Ascending aorta (tissue), 2 donors: ENCODE measurements at places on chromosomes 5 and 9. TPM values are rescaled to one million over a fixed set of nuclear protein-coding genes. Genes with fewer than 3 reads are reported as not detected.

DNA sequence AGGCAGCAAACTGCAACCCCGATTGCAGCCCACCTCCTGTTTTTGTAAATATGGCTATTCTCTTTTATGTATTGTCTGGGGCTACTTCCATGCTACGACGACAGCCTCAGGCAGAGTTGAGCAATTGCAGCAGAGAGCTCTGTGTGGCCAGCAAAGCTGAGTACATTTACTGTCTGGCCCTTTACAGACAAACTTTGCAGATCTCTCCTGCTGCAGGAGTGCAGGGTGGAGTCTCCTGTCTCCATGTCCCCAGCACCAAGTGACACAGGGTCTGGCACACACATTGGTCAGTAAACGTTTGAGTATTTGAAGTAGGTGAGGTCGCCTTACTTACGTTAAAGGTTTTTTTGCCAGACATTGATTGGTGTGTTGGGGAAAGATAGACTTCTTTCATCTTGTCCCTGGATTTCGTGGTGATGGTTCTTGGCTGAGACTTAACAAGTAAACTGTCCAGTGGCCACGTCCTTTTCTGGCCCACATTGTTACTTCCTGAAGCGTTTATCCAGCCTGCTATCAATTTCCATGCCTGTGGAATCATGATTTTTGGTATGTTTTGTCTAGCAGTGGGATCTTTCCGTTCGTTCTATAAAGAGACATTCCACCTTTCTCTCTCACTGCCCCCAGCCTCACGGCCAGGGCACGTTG lies 27.2 kb downstream of the PRRC2B start:
- no peak for DNase-seq

DNA sequence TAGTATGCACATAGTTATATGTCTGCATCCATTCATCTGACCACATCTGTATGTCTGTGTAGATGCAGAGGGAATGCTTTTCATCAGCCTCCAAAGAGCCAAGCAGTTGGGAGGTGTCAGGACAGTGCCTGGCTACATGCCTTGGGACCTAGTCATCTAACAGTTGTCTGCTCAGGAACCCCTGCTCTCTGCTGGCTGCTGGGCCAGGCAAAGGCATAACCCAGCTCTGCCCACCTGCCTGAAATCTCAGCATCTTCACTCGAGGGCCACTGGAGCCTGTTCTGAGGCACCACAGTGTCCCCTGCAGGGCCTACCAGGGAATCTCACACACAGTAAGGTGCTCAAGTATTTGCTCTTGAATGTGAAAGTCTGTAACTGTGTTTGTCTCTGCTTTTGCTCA lies 3.7 kb downstream of the C9orf50 start:
- DNase-seq = no peak

GRCh38 chr9:37037503-37038301 lies 3.6 kb upstream of the PAX5 start:
- DNase-seq = no peak

DNA sequence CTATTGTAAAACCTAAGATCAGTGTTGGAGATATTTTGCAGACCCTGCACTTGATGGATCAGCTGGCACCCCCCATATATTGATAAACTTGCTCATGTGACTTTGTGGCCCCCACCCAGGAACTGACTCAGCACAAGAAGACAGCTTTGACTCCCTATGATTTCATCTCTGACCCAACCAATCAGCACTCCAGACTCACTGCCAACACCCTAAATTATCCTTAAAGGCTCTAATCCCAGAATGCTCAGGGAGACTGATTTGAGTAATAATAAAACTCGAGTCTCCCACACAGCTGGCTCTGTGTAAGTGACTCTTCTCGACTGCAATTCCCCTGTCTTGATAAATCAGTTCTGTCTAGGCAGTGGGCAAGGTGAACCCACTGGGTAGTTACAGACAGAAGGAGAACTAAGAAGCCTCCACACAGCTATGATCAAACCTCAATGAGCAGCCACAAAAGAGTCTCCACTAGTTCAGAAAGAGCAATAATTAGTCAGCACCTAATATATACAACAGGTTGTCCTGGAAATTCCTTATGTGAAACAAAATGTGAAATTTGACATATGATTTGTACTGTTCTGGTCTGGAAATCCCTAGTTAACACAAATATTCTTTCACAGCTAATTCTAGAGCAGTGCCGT lies 52.2 kb downstream of the ACTL7B start:
- DNase-seq = no peak

DNA sequence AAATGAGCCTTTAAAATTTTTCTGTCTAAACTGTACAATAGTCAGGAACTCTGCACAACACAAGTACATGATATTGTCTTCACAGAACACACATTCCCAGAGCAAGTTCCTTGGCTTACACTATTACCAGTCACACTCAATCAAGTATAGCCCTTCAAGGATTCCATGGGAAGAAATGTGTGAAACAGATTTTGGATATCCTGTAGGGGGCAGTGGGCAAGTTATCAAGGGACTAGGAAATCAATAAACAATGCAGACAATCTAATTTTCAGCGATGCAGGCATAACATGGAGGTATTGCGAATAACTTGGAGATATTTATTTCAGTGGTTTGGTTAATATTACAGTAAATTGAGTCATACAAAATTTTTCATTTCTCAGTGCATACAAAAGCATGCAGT lies 1171.5 kb upstream of the NUDT12 start:
- no peak for DNase-seq

- no peak for DNase-seq
These were observed 2257.5 kb upstream of the C9orf72 start for GRCh38 chr9:29830821-29831220.

DNA sequence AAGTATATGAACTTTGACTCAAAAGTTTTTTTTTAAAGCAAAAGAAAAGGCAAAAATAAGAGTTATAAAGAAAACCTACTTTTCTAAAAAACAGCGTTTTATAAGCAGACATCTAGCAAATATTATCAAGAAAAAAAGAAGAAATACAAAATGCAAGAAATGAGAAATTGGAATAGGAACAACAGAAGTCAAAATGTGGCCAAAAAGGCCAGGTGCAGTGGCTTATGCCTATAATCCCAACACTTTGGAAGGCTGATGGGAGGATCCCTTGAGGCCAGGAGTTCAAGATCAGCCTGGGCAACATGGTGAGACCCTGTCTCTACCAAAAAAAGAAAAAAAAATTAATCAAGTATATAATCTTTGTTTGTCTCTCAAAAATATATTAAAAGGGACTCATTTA lies 35.9 kb downstream of the APTX start:
- no peak for DNase-seq

DNA sequence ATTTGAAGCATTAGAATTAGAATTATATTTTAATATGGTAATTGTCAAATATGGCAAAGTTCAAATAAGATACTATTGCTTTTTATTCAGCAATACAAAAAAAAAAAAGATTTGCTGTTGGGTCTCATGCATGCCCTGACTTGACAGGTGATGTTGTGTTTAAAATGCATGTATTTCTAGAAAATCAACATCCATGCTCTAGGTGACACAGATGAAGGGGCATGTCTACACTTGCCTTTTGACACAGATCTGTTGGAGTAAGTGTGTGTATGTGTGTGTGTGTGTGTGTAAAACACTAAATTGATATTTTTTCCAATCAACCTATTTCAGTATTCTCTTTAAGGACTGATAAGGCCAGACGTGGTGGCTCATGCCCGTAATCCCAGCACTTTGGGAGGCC lies 38.1 kb upstream of the SMARCA2 start:
- DNase-seq = no peak

ELAVL2 gene
- total RNA-seq = not detected

PCDHA13 gene
- total RNA-seq = 0.21 TPM

- no peak for DNase-seq
These were observed 17.4 kb upstream of the CAMSAP1 start for GRCh38 chr9:135924628-135925338.

DNA sequence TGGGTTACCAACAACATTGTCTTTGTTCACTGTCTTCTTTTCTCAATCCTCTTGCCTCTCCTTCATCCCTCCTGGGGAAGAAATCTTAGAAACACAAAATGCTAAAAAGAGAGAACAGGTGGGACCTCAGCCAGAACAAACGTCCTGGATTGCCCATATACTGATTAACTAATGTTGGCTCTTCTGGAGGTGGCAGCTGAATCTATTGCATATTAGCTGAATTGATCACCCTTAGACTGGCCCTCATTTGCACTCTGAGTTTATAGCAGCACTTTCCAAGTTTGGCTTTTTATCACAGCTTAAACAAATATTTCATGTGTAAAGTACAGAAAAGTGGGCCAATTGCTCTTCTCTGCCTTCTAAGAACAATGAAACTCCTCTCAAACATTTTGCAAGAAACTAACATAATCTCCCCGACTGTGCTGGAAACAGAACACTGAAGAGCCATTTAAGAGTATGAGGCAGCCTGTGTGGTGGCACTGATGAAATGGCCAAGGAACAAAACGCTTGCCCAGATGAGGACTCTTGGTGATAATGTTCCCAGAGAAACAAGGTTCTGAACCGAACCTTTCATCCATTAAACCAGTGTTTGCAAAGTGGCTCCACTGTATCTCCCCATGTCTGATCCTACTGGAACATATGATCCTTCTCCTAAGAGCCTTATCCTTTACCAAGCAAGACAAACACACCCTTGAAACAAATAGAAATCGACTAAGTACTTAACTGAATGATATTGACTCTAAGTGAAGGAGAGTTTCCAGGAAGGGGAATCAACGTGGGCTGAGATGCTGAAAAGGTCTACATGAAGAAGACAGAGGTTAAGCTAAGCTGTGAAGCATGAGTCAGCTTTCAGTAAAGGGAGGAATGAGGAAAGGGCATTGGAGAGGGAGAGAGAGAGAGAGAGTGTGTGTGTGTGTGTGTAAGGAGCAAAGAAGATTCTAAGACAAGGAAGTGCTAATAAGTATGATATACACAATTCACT lies 83.2 kb upstream of the LIFR start:
- DNase-seq = no peak

DNA sequence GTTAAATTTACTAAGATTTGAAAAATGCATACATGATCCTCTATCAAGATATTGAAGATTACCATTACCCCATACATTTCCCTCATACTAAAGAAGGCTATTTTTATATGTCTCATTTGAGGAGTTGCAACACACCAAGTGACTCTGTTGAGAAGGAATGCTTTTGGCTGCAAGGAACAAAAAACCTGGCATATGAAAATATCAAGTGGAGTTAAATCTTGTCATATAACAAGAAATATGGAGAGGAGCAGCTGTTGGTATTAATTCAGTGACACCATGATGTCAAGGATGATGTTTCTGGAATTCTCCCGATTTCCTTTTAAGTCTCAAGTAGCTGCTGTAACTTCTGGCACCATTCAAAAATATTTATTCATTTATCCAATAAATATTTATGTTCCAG lies 193.8 kb downstream of the CSNK1G3 start:
- no peak for DNase-seq

DNA sequence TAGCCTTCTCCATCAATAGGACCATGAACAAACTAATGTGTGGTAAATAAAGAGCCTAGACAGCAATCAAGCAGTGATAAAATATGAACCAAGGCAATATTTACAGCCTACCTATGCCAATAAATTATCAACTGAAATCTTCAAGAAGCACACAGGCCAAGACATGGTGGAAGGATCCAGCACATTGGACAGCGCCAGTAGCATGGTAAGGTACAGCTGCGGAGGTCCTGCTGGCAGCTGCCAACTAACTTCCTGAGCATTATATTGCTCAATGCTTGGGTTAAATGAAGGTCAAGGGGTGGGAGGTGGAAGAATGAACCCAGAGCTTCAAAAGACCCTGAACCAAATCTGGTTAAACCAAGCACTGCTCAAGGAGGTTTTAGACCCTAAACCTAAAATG lies 16.5 kb upstream of the SPDL1 start:
- DNase-seq = no peak

DNA sequence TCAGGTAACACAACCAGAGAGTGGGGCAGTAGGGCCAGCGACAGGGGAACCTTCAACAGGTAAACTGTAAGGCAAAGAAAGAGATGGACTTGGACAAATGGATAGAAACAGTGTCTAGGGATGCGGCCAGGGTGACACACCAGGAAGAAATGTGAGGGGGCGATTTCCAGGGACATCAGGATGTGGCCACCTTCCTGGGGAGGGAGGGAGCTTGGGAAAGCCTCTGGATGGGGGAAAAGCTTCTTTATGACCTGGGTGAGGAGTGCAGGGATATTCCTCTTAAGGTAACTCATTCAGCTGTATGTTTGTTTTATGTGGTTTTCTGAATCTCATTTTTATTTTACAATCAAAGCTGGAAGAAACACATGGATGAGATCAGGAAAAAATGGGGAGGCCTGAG lies 11.9 kb upstream of the NXNL2 start:
- no peak for DNase-seq

AK8 gene
- not detected for total RNA-seq

ARL15 gene
- 12.5 TPM for total RNA-seq

- no peak for DNase-seq
These were observed 159.5 kb upstream of the CDH10 start for GRCh38 chr5:24804221-24804681.

- no peak for DNase-seq
These were observed 237.6 kb downstream of the TENT4A start for GRCh38 chr5:6950860-6951259.

GRCh38 chr5:8650186-8650585 lies 781.2 kb downstream of the MTRR start:
- no peak for DNase-seq

OGN gene
- 156 TPM for total RNA-seq

DNA sequence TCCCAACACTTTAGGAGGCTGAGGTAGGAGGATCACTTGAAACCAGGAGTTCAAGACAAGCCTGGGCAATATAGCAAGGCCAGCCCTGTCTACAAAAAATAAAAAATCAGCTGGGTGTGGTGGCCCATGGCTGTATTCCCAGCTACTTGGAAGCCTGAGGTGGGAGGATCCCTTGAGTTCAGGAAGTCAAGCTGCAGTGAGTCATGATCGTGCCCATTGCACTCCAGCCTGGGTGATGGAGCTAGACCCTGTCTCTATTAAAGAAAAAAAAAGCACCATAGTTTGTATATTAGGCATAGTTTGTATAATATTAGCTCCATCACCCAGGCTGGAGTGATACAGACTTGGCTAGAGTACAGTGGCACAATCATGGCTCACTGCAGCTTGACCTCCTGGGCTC lies 9.6 kb upstream of the NME5 start:
- no peak for DNase-seq

CDC20B gene
- not detected for total RNA-seq

DNA sequence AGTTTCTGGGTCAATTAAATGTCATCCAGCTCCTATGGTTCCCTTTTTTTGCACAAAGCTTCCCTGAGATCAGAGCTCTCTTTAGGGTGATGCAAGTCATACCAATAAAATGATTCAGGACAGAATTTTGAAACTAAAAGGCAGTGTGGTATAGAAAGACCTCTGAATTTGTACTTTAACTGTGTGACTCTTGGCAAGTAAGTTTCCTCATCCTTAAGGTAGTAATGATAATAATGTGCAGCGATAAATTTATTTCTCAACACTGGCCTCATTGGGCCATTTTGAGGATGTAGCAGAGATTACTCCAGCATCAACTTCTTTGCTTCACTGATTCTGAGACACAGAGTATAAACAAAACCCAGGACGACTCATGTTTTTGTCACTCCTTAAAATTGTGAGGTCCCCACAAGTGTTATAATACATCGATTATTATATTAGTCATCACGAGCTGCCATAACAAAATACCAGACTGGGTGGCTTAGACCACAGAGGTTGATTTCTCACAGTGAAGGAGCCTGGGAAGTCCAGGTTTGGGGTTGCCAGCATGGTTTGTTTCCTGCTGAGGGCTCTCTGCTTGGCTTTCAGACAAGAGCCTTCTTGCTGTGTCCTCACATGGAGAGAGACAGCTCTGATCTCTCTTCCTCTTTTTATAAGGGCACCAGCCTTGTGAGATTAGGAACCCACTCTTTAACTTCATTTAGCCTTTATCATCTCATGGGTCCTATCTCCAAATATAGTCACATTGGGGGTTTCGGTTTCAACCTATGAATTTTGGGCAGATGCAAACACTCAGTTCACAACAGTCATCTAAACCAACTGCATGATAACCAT lies 293.0 kb downstream of the ZNF608 start:
- no peak for DNase-seq

- no peak for DNase-seq
These were observed 11.4 kb downstream of the JADE2 start for GRCh38 chr5:134536876-134537275.
